ENCODE measurements at places on chromosomes 12 and 14. TPM values are rescaled to one million over a fixed set of nuclear protein-coding genes. Genes with fewer than 3 reads are reported as not detected.

GRCh38 chr14:74684434-74684833, 28.4 kb downstream of the AREL1 start:
- DNase-seq = no peak

Gene PFDN5
- 229 TPM for total RNA-seq

Gene PRKCH
- total RNA-seq = 12.4 TPM

DNA sequence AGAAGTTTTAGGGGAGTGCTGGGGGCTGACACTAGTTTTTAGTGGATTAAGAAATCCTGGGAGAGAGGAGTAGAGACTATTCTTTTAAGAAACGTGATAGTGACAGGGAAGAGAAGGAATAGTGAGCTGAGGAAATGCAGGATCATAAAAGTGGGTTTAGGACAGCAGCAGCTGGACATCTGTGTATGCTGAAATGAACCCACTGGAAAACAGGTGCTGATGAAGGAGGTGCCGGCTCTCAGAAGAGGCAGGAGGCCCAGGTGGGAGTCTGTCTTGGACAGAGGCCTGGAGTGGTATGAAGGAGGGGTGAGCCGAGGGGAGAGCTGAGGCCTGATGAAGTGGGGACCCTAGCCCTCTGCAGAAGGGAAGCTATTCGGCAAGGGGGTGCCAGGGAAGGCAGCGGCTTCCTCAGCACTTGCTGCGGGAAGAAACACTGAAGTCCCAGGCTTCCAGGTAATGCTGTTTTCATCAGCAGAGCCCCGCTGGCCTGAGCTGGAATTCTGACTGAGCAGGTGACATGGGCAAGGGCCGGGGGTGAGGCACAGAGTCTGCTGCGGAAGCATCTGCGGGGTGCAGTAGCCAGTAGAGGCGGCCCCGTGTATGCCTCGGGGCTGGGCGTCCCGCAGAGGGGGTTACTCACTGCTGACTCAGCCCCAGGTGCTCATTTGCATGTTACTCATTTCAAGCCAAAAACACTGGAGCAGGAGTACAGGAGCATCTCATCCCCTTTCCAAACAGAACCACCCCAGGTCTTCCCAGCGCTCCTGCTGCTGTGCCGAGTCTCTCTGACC, 89.7 kb downstream of the TMCC3 start:
- DNase-seq = peak; percentile 93

GRCh38 chr12:26874501-26875296, 41.7 kb upstream of the ITPR2 start:
- no peak for DNase-seq

DNA sequence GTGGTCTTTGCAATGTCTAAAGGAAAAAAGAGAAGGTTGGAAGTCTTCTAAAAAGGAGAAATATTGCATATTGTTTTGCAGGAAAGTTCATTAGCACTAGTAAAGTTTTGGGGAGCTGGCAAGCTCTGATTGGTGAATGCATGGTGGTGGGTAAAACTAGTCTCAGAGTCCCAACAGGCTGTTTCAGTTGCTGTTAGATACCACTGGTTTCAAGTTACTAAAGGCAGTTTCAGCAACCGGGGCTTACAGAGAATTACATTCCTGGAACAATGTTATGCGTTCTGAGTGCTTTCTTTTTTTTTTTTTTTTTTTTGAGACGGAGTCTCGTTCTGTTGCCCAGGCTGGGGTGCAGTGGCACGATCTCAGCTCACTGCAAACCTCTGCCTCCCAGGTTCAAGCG, 208.2 kb downstream of the EPS8 start:
- no peak for DNase-seq

Gene SERPINA9
- not detected for total RNA-seq

DNA sequence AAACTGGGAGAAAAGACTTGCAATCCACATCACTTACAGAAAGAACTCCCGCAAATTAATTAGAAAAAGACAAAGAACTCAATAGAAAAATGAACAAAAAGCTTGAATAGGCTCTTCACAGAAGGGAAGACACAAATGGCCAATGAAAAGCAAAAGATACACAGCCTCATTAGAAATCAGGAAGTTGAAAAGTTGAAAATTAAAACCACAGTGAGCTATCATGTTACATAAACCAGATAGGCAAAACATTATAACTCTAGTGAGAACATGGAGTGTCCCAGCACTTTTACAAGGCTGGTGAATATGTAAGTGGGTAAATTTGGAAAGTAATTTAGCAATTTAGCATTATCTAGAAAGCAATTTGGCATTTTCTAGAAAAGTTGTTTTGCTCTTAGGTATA, 158.4 kb upstream of the RASSF8 start:
- DNase-seq = no peak

- DNase-seq = no peak
These were observed 1.4 kb downstream of the PLXNC1 start for GRCh38 chr12:94149781-94150239.

DNA sequence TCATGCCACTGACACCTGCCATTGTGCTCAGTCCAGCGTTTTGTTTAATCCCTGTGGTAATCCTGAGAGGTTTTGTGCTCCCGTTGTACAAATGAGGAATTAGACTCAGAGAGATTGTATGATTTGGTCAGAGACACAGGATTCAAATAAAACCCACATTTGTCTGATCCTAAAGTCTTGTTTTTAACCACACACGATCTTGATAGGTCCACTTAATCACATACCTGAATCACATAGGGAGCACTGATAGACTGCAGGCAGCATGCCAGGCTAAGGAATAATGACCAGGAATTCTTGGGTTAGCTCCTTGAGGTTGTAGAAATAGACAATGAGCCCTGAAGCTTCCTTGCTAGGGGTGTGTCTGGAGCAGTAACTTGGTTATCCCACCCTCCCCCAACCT, 202.6 kb upstream of the RGS6 start:
- DNase-seq = no peak

DNA sequence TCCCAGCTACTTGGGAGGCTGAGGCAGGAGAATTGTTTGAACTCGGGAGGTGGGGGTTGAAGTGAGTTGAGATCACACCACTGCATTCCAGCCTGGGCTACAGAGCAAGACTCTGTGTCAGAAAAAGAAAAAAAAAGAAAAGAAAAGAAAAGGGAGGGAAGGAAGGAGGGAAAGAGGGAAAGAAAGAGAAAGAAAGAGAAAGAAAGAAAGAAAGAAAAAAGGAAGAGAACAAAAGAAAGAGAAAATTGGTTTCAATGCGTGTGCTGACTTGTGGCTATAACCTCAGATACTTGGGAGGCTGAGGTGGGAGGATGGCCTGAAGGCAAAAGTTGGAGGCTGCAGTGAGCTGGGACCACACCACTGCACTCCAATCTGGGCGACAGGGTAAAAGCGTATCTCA, 128.4 kb upstream of the TBX3 start:
- DNase-seq = no peak

DNA sequence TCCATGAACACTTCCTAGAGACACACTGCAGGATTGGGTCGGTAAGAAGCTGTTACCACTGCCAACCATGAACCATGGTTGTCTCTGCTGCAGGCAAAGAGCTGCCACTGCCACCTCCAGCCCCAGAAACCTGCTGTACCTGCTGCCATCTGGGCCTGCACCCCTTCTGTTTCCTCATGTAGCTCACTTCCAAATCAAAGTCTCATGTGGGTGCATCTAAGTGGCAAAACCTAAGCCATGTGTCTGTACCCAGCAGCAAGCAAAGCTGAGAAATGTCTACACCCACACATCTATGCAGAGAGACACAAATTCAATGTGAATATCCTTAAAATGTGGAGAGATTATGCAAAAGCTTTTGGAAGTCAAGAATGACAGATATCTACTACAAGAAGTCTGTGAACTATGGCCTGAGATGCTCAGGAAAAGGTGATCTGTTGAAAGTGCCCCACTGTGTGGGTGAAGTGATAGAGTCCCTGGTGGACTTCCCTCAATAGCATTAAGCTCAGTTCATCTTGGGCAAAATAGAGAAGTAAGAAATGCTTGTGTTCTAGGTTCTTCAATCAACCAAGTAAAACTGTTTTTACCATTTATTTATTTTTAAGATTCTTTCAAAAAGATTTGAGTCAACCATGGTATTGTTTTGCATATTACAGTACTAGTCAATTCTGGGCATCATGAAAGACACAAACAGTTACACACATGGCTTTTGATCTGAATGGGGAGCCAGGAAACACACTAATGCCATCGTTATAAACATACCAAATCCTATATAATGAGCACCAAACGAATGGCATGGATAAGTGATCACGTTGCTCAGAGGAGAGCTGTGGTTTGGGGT, 64.4 kb downstream of the FOS start:
- no peak for DNase-seq

- no peak for DNase-seq
These were observed 172.0 kb upstream of the PELI2 start for GRCh38 chr14:55946231-55946630.

DNA sequence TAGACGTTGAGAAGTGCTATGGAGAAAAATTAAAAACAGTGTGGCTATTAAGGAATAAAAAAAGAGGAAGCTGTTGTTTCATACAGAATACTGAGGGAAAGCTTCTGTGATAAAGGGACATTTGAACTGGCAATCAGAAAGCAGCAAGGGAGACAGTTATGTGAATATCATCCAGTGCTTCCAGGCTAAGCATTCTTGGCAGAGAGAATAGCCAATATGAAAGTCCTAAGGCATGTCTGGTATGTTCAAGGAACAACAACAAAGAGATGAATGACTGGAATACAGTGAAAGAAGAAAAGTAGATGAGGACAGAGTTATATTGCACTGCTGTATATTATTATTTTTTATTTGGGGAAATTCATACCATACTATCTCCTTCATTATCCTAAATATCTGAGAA, 23.9 kb downstream of the SCAF11 start:
- DNase-seq = peak; percentile 7

GRCh38 chr14:55684956-55685584, 105.1 kb downstream of the KTN1 start:
- DNase-seq = no peak

Gene CCND2
- 70.9 TPM for total RNA-seq

Gene MMP19
- 3.3 TPM for total RNA-seq

GRCh38 chr12:6284273-6284672, 26.2 kb upstream of the PLEKHG6 start:
- no peak for DNase-seq

- peak; percentile 91 for DNase-seq
These were observed 1.4 kb downstream of the ZNF385A start for GRCh38 chr12:54383041-54383609.

DNA sequence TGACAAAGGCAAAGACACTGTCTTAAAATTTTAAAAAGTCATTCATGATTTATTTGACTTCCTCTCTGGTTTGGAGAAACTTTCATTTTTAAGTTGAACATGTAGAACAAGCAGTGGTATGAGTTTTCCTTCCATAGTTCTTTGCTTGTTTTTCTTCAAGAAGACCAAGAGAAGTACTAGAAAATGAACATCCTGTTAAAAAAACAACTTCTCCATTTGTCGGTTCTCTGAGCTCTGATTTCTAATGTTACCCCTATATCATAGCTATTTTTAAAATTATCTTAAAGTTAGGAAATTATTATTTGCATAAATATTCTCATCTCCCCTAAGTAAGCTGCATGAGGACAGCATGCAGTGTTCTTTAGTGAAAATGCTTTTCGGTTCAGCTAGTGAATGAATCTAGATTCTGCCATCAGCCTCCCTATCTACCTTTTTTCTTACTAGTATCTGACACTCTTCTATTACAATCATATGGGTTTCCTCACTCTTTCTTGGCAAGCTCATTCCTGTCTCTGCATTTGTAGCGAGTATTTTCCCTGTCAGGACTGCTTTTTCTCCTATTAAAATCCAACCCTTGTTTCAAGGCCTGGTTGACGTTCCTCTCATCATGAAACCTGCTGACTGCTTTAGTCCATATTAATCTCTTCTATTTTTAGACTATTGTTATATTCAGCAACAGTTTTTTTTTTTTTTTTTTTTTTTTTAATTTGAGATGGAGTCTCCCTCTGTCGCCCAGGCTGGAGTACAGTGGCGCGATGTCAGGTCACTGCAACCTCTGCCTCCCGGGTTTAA, 15.8 kb downstream of the DIP2B start:
- no peak for DNase-seq

- DNase-seq = no peak
These were observed 2.3 kb upstream of the JPH4 start for GRCh38 chr14:23580948-23581281.

DNA sequence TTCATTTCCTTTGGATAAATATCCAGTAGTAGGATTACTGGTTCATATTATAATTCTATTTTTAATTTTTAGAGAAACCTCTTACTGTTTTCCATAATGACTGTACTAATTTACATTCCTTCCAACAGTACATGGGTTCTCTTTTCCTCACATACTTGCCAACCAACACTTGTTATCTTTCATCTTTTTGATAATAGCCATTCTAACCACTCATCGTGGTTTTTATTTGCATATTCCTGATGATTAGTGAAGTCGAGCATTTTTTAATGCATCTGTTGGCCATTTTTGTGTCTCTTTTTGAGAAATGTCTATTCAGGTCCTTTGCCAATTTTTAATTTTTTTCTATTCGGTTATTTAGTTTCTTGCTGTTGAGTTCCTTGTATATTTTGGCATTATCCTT, 457.7 kb upstream of the PDE3A start:
- DNase-seq = no peak

GRCh38 chr12:111270774-111271173, 98.1 kb downstream of the PHETA1 start:
- no peak for DNase-seq

- DNase-seq = peak; percentile 40
These were observed 60.7 kb downstream of the POLR3B start for GRCh38 chr12:106417926-106418910.

Gene SLCO1A2
- total RNA-seq = not detected

Gene MAP1LC3B2
- 3.4 TPM for total RNA-seq

DNA sequence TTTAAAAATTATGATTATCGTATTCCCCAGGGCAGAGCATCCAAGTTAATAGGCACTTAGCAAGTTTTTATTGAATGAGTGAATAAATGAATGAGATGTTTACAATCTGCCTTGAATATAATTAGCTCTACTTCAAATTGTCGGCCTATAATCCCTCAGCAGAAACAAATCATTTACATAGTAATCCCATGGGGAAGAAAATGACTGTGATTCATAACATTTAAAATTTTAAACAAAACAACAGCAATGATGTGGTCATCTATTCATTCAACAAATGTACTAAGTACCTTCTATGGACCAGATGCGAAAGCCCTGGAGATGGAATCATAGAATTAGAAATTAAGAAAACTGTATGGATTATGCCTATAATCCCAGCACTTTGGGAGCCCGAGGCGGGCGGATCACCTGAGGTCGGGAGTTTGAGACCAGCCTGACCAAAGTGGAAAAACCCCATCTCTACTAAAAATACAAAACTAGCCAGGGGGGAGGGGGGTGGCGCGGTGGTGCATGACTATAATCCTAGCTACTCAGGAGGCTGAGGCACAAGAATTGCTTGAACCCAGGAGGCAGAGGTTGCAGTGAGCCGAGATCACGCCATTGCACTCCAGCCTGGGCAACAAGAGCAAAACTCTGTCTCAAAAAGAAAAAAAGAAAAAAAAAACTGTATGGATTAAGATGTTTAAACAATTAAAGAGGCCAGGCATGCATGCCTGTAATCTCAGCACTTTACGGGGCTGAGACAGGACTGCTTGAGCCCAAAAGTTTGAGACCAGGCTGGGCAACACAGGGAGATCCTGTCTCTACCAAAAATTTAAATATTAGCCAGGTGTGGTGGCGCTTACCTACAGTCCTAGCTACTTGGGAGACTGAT, 17.7 kb upstream of the MDM2 start:
- DNase-seq = no peak
